Fibroblast of villous mesenchyme (primary cell): ENCODE measurements at places on chromosomes 13 and 19.

DNA sequence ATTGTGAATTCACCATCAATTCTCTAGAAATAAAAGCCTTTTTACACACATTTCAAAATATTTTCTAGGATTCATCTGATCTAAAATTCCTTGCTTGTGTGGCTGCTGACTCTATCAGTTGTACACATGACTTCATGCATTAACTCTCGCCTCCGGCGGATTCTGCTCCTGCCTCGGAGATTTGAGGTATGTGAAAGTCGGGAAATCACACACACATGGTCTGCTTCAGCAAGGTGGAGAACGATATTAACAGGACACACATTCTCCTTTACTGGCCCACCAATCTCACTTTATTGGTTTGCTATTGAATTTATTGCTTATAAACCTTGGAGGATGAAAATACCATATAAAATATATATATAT is 855.7 kb downstream of the SLITRK5 start:
- DNase-seq: no peak

DNA sequence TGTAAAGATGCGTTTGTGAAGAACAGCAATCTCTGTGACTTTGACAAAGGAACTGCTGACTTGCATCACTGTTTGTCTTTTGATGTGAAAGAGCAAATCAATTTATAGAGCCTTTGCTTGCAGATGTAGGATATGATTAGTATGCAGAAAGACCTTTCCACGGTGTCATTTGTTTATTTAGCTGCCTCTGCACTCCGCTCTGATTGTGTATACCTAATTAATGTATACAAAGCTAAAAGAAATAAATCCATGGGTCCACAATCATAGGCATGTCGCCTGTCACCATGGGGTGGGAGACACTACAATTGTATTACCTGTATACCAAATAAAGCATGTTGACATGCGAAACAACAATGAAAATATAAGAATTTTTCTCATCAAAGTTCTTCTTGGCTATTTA is 410.7 kb downstream of the MZT1 start:
- DNase-seq: no peak

GRCh38 chr19:34997071-34997617 is 3.0 kb upstream of the GRAMD1A start:
- no peak for DNase-seq

DNA sequence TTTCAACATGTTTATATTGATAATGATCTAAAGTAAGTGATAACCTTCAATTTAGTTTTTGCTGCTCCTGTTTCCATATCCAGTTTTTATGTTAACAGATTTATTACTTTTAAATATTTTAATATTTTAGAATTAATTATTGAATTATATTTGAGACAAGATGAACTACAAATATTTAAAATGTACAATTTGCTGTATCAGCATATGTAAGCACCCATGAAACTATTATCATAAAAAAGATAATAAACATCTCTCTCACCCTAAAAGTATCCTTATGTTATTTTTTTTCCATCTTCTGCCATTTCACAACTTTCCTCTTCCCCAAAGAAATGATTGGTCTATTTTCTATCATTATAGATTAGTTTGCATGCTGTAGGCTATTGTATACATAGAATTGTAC is 1426.6 kb upstream of the PRR20A start:
- DNase-seq: no peak

GRCh38 chr13:72463561-72463960 is 263.9 kb downstream of the MZT1 start:
- peak; percentile 48 for DNase-seq

DNA sequence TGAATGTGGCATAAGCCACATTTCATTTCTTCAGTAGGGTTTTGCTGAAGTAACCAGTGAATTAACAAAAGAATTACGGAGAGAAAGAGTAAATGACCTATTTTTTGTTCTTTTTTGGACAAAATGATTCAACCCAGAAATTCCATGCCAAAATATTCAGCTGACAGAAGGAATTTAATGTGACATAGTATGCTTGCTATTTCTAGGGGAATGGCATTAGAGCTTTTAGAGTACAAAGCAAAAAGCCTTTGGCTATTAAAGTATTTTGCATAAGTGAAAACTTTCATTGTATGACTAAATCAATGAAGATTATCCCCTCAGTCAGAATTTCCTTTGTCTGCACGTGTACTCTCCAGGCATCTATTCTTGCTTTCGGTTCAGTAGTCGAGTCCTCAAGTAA is 465.3 kb downstream of the COG6 start:
- DNase-seq: no peak

- DNase-seq: peak; percentile 48
These were observed 14.7 kb upstream of the PDCD5 start for GRCh38 chr19:32566246-32566830.

GRCh38 chr19:46394402-46394797 is 19.0 kb downstream of the CCDC8 start:
- DNase-seq: no peak

GRCh38 chr19:15701757-15702533 is 25.9 kb upstream of the OR10H2 start:
- no peak for DNase-seq

DNA sequence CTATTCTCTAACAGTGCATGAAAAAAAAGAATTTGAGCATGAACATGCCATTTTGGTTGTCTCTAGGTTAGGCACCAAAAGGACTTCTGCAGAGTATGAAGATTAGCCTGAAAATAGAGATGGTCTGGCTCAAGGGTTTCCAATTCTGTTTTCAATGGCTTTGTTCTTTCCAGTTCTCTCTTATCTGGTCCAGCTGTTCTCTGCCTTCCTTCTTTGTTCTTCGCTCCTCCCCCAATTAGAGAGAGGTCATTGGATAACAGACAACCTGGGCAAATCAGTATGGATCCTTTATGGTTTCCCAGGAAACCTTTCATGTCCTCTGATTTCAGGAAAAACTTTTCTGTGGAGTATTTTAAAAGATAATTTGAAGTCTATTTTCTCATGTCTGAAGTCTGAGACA is 623.4 kb downstream of the PCDH17 start:
- no peak for DNase-seq

DNA sequence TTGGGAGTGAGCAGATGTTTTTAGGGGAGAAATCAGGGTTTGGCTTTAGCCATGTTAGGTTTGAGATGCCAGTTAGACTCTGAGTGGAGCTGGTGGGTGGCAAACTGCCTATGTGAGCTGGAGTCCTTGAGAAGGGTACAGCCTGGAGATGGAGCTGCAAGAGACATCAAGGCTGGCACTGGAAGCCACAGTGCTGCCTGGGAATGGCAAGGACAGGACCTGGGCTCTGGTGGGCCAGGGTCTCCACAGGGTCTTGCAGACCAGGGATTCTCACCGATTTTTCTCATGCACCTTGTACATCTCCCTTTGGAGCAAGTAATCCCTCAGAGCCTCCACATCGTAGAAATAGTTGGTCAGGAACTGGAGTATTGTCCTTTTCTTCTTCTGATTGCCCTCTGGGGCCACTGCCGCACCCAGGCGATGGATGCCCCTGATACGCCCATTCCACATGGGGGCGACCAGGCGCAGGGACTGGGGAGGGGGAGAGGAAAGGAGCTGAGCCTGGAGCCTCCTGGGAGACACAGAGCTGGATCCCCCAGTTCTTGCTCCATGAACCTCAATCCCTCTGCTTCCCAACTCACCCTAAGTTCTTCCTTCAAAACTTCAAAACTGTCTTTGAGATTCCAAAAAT is 1.7 kb downstream of the DMAC2 start:
- no peak for DNase-seq

- DNase-seq: no peak
These were observed 18.0 kb upstream of the LRCH1 start for GRCh38 chr13:46535002-46535401.
